ENCODE measurements at places on chromosomes 16 and 17.

- no peak for DNase-seq
Observed at GRCh38 chr16:52411011-52411410, 135.9 kb downstream of the TOX3 start.

DNA sequence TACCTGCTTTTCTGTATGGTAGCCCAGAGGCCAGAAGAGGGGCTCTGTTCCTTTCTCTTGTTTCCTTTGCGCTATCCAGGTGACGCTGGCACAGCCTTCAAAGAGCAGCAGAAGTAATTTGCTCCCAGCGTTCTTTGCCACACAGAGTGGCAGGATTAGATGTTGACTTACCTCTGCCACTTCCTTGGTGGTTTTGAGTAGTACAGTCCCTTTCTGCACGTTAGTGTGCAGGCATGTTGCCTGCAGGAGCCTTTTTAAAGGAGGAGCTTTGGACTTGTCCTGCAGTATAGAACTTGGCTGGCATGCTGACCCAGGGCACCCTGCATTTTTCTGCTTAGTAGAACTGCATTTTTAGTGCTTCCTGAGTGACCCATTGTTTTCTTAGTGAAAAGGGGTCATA lies at the start of gene ABCC11:
Gene ABCC11 (minus strand): TSS at position 229 of the 400 bp plus-strand sequence. CDS start 15,618 bp downstream, outside the sequence.
- no peak for DNase-seq

DNA sequence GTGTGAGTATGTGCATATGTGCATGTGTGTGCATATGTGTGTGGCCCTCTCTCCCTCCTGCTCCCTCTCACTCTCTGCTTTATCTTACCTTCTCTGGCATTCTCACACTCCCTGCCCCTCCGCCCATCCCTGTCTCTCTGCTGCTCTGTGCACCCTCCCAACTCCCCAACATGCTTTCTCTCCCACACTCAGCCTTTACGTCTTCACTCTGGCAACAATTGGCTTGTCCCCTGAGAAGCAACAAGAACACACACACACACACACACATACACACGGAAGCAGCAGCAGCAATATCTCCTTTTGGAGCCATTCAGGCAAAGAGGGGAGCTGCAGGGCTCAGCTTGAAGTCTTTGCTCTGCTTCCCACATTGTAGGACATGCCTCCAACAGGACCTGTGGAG lies 27.8 kb downstream of the PITPNM3 start:
- no peak for DNase-seq

DNA sequence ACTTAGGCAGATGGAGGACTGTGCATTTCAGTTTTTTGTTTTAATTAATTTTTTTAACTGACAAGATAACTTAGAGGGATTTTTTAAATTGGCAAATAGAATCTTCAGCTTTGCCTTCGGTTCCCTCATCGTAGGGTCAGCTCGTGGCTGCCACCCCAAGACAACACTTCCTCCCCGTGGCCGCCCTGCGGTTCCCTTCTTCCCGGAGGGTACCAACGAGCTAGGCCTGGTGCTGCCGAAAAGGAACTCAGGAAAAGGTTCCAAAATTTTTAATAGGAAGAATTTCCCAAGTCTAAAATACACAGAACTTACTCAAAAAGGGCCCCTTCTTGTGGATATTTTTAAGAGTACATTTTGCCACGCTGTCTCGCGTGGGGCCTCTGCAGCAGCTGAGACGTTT lies 210.4 kb upstream of the CHMP6 start:
- no peak for DNase-seq

DNA sequence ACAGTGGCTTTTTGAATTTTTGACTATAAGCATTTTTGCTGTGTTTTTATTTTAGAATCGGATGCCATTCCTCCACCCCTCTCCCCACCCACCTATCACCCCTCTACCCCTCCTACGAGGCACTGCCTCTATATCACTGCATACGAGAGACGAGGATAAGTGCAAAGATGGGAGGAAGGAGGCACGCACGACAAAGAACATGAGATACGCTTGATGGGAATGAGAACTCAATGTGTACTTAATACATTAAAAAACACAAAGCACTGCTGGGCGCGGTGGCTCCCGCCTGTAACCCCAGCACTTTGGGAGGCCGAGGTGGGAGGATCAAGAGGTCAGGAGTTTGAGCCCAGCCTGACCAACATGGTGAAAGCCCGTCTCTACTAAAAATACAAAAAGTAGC lies 8.8 kb upstream of the USP43 start:
- DNase-seq: no peak

DNA sequence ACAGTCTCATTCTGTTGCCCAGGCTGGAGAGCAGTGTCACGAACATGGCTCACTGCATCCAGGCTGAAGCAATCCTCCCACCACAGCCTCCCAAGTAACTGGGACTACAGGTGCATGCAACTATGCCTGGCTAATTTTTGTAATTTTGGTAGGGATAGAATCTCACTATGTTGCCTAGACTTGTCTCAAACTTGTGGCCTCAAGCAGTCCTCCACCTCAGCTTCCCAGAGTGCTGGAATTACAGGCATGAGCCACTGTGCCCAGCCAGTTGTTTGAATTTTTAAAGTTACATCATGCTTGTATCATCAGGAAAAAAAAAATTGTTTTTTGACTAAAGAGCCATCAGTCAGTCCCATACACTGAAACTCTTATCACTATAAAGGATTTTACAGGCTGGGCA lies 17.1 kb upstream of the VPS4A start:
- DNase-seq: no peak
